ENCODE measurements at places on chromosomes 5 and 9. TPM values are rescaled to one million over a fixed set of nuclear protein-coding genes. Genes with fewer than 3 reads are reported as not detected.

Gene WHRN
- 5.2 TPM for total RNA-seq

Gene SECISBP2
- total RNA-seq, result 23.8 TPM

Gene NME5
- 7.1 TPM for total RNA-seq

Gene NMUR2
- not detected for total RNA-seq

Gene DAB2
- 117 TPM for total RNA-seq

Gene IFNK
- not detected for total RNA-seq

Gene PKD2L2
- total RNA-seq, result not detected

Gene AK1
- total RNA-seq, result 43.8 TPM

Gene SMIM33
- not detected for total RNA-seq

Gene DMRT3
- total RNA-seq, result not detected

Gene TAF11L10
- total RNA-seq, result not detected

Gene EQTN
- total RNA-seq, result not detected

Gene OR1Q1
- not detected for total RNA-seq

Gene FGF18
- 0.35 TPM for total RNA-seq

Gene FANCC
- total RNA-seq, result 2.8 TPM

Gene PDE6A
- 0.10 TPM for total RNA-seq

Gene DCTN3
- 50.4 TPM for total RNA-seq

Gene DELE1
- 32.8 TPM for total RNA-seq

Gene GGTA1
- total RNA-seq, result not detected

Gene CLTA
- total RNA-seq, result 391 TPM

Gene MARCHF11
- not detected for total RNA-seq

Gene CDH9
- total RNA-seq, result not detected

Gene NPR3
- total RNA-seq, result 2.8 TPM

Gene FEM1C
- 25.9 TPM for total RNA-seq

Gene SLC6A19
- total RNA-seq, result not detected

Gene TRAPPC13
- 29.3 TPM for total RNA-seq

Gene IL4
- total RNA-seq, result not detected

Gene BRD8
- total RNA-seq, result 51.3 TPM

Gene FOXD4
- total RNA-seq, result not detected

Gene MARVELD2
- total RNA-seq, result 26.6 TPM

Gene RHOBTB3
- total RNA-seq, result 183 TPM

Gene VAV2
- 20.8 TPM for total RNA-seq

Gene DDX4
- not detected for total RNA-seq

Gene CFAP90
- not detected for total RNA-seq

Gene ACSL6
- total RNA-seq, result not detected

Gene IFNA21
- not detected for total RNA-seq

Gene CDK5RAP2
- 23.4 TPM for total RNA-seq

Gene TMC1
- 0.15 TPM for total RNA-seq

Gene ARSI
- total RNA-seq, result 7.3 TPM

Gene SHC3
- total RNA-seq, result 2.1 TPM

Gene SGCD
- 0.35 TPM for total RNA-seq

Gene CDH12
- not detected for total RNA-seq

Gene LRRC19
- total RNA-seq, result not detected

Gene ZNG1A
- total RNA-seq, result 30.9 TPM
